ENCODE measurements at places on chromosomes 12 and 14.

DNA sequence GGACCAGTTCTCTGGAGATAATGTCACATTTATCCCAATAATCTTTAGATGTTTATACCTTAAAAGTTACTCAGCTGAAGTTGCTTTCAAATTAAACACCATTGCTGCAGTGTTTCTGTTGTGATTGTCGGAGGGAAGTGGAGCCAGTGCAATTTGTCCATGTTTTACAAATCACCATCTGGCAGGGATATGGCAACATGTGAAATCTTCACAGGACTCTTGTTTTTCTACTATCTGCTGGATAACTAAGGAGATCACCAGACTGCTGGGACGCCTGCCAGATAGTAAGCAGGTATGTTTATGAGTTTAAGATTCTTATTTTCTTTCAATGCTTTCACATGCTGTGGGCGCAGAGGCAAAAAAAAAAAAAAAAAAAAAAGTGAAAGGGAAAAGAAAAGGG is 100.3 kb upstream of the SOX5 start:
- no peak for DNase-seq

- DNase-seq: no peak
Measured at GRCh38 chr12:6337958-6338433, 3.9 kb downstream of the TNFRSF1A start.

GRCh38 chr14:86712727-86713126 is 1182.8 kb downstream of the FLRT2 start:
- no peak for DNase-seq

GRCh38 chr14:29451941-29452340 is 475.7 kb downstream of the PRKD1 start:
- DNase-seq: no peak

DNA sequence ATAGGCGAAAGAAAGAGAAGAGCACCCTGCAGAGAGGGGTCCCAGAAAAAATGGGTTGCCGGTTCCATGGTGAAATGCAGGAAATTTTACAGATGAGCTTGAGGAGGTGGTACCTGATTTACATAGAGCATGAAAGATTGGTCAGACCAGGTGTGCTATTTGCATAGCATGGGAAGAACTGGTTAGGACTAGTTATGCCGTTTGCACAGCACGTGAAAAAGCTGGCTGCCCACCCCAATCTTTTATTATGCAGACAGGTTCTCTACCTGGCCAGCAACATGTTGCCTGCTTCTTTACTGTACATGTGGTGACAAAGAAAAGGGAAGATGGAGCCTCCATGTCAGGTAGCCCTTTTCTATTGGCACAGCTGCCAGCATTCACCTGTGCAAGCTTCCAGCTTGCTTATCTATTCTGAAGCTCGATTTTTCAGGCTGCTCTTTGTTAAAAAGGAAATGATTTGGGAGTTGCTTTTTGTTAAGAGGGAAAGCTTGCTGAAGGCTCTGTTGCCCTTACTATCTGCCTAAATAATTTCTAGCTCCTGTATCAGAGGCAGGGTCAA is 62.9 kb upstream of the ELK3 start:
- no peak for DNase-seq

- DNase-seq: no peak
Measured at GRCh38 chr12:24977060-24977459, 28.2 kb upstream of the BCAT1 start.

DNA sequence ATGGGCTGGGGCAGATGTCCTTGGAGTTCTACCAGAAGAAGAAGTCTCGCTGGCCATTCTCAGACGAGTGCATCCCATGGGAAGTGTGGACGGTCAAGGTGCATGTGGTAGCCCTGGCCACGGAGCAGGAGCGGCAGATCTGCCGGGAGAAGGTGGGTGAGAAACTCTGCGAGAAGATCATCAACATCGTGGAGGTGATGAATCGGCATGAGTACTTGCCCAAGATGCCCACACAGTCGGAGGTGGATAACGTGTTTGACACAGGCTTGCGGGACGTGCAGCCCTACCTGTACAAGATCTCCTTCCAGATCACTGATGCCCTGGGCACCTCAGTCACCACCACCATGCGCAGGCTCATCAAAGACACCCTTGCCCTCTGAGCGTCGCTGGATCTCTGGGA is 2.7 kb upstream of the SMIM41 start:
- no peak for DNase-seq

DNA sequence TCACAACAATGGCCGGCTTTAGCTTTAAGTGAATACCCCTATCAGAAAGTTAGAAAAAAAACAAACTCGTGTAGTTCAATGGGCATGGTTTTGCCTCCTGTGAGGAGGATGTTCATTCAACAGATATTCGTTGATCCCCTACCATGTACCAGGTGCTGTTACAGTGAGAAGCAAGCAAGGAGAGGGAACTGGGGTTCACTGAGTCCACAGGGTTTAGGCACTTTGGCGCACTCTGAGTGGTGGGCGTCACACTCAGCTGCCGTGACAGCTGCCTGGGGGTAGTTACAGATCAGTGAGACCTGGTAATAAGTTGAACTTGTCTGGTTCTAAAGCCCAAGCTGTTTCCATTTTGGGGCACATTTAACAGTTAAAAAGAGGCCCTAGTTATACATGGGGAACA is 74.2 kb downstream of the PAPOLA start:
- DNase-seq: no peak

GRCh38 chr14:93941293-93941910 is 14.3 kb downstream of the FAM181A start:
- DNase-seq: no peak

- DNase-seq: no peak
Measured at GRCh38 chr12:5505751-5506150, 73.8 kb downstream of the NTF3 start.

GRCh38 chr12:41211448-41211847 is 23.3 kb downstream of the PDZRN4 start:
- no peak for DNase-seq

GRCh38 chr14:52369305-52369801 is 55.2 kb downstream of the PTGER2 start:
- no peak for DNase-seq

- DNase-seq: no peak
Measured at GRCh38 chr14:92635031-92635430, 113.4 kb downstream of the LGMN start.

- DNase-seq: no peak
Measured at GRCh38 chr12:132717531-132718387, 7.1 kb downstream of the PGAM5 start.

DNA sequence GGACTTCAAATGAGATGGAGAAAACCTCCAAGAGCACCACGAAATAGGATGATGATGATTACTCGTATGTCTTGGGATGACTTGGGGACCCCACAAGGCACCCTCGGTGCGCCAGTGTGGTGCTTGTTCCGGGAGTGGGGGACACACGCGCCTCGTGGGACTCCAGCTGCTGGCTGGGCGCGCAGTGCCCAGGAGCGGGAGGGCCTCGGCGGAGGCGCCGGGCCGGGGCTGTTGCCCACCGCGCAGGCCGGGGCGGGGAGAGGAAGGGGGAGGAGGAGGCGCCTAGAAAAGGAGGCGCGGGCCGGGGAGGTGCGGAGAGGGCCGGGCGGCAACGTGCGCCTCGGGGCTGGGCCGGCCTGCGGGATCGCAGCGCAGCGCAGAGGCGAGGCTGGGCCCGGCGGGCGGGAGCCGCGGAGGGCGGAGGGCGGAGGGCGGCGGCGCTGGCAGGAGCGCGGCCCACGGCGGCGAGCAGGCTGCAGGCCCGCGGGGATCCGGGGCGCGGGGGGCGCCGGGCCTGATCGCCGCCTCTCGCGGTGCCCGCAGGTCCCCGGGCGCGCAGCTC is at the start of gene RFLNA:
Gene RFLNA, plus strand, starts transcription at position 314 of the 562 bp plus-strand sequence. CDS start 337 bp downstream, outside the sequence.
- no peak for DNase-seq

DNA sequence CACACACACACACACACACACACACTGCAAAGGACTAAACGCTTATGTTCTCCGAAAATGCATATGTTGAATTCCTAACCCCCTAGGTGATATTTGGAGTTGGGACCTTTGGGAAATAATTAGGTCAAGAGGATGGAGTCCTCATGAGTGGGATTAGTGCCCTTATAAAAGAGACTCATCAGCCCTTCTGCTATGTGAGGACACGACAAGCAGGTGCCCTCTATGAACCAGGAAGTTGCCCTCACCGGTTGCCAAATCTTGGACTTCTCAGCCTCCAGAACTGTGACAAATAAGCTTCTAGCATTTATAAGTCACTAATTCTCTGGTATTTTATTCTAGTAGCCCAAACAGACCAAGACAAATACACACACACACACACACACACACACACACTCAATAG is 20.7 kb upstream of the TCP11L2 start:
- no peak for DNase-seq

GRCh38 chr12:116635487-116635886 is 76.3 kb downstream of the MAP1LC3B2 start:
- DNase-seq: no peak

GRCh38 chr14:76090616-76091391 is 60.9 kb upstream of the GPATCH2L start:
- DNase-seq: no peak

- no peak for DNase-seq
Measured at GRCh38 chr14:32559048-32559447, 229.9 kb downstream of the AKAP6 start.

- DNase-seq: no peak
Measured at GRCh38 chr12:82414044-82414443, 55.7 kb downstream of the METTL25 start.

- no peak for DNase-seq
Measured at GRCh38 chr14:50366115-50366514, 30.6 kb downstream of the CDKL1 start.

DNA sequence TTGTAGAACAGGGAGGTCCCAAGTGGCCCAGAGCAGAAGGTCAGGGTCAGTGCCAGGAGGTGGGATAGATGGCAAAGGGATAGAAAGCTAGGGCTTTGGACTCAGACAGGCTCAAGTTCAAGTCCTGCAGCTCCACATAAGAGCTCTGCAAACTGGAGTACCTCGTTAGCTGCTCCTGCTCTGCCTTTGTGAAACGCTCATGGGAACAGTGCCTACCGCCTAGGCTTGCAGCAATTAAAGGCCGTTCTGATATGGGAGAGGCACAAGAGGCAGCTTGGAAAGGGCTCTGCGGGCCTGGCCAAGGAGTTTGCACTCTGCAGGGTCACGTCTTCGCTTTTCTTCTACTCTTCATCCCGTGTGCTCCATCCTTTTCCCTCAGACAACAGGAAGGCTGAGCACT is 54.1 kb downstream of the MAP1LC3B2 start:
- no peak for DNase-seq

DNA sequence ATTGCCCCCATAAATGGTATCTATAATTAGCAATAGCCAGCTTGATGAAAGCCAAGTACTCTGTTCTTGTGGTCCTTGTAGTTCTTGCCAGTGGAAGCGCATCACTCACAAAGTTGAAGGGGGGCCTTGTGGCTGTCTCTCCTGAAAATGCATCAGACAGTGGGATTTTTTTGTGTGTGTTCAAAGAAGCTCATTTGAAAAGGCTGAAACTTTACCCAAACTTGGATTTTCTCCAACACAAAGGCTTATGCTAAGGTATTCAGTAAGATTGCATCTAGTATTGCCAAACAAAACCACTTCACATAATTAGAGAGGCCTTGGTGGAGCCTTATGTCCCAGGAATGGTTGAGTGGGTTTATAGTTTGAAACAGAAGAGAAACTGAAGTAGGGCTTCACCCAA is 216.7 kb upstream of the TMTC1 start:
- no peak for DNase-seq

GRCh38 chr14:67187826-67188225 is 1.4 kb upstream of the GARIN2 start:
- DNase-seq: no peak

DNA sequence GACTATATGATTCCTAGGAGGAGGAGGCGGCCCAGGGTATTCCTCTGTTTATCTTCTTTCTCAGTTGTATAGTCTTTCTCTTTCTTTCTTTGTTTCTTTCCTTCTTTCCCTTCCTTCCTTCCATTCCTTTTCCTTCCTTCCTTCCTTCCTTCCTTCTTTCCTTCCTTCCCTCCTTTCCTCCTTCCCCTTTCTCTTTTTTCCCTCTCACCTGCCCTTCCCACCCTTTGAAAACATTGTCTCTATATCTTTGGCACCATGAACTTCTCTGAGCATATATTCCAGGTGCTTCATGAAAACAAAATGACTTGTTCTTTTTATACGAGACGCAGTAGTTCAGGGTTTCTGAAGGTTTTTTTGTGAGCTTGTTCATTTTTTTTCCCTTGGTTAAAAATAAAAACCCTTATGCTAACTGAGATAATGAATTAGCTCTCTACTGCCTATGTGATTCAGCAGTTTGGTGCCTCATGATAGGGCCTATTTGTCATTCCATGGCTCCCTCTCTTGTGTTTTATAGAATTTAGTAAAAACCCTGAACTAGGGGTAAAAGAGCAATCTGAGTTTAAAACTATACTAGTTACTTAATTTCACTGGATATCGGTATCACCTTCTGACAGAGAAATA is 3.2 kb upstream of the TESPA1 start:
- DNase-seq: no peak

GRCh38 chr14:72634691-72635616 is 258.9 kb downstream of the DPF3 start:
- DNase-seq: no peak

DNA sequence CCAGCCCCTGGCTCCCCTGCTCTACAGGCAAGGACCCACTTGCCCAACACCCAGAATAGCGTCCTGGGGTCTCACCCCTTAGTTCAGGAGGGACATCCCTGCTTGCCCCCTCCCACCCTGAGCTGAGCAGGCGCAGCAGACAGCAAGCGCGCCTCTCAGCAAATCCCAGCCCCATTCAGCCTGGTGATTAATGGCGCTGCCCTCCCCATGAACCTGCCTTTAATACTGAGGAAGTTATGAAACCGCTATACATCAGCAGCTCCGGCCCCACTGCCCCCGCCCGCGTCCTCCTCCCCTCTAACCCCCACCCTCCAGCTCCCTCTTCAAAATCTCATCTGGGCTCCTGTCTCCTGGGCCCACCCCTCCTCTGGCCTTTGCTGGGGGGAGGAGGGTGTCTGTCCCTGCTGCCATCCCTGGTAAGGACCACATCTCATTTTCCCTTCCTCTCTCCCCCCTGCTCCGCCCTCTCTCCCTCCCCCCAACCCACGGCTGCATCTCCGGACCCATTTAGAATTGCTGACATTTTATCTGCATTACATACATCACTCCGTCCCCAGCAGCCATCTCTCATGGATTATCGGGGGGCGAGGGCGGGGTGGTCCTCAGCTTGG is 7.1 kb upstream of the SMUG1 start:
- DNase-seq: no peak

GRCh38 chr14:74579447-74580274 is 32.4 kb downstream of the LTBP2 start:
- no peak for DNase-seq

DNA sequence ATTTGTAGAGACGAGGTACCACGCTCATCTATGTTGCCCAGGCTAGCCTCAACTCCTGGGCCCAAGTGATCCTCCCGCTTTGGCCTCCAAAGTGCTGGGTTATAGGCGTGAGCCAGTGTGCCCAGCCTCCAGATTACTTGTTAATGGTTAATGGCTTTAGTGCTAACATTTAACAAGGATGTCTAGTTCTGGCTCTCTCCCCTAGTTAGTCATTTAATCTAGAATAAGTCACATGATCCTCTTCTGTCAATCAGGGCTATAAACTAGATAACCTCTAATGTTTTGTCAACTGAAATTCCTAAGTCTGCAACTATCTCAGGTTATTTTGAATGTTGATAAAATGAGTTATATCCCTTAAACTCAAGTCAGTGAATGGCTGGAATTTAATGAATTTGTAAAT is 15.7 kb downstream of the ACTR6 start:
- DNase-seq: no peak

- DNase-seq: peak; percentile 30
Measured at GRCh38 chr14:61284001-61284400, 2.9 kb upstream of the TMEM30B start.

GRCh38 chr12:32533971-32534590 is 134.7 kb downstream of the FGD4 start:
- no peak for DNase-seq
